ENCODE measurements at places on chromosomes 16 and 17. TPM values are rescaled to one million over a fixed set of nuclear protein-coding genes. Genes with fewer than 3 reads are reported as not detected.

PLA2G10 gene
- total RNA-seq = not detected

MRTFB gene
- total RNA-seq = 21.6 TPM

IRX6 gene
- not detected for total RNA-seq

YBX2 gene
- 0.63 TPM for total RNA-seq

CA10 gene
- total RNA-seq = not detected

Data from T-helper 1 cell treated with Interleukin-12 subunit alpha and Interleukin-12 subunit beta and Interleukin-4 antibody, amounts not matched to agents 30 ng/mL and 1 ng/mL, for 36 hours (primary cell).